ENCODE measurements at places on chromosomes 7 and 10.

DNA sequence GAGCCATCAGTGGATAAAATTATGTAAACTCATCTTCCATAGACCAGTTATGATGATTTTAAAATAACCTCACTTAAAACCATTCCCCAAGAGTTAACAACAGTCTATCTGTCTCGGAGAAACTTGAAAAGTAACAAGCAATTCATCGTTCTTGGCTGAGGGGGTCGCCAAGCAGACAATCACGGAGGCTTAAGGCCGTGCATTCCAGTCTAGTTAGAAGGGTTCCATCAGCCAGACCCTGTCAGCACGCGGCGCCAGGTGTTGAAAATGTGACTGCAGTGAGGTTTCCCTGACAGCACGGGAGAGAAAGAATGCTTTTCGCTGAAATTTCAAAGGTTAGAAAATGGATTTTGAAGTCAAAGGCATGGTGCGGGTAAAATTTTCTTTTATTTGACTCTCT, 1025.0 kb upstream of the CELF2 start:
- DNase-seq = peak; percentile 38

- DNase-seq = no peak
Observed at GRCh38 chr7:125020801-125021200, 91.2 kb upstream of the POT1 start.

GRCh38 chr7:41261080-41261479, 441.8 kb downstream of the INHBA start:
- no peak for DNase-seq

DNA sequence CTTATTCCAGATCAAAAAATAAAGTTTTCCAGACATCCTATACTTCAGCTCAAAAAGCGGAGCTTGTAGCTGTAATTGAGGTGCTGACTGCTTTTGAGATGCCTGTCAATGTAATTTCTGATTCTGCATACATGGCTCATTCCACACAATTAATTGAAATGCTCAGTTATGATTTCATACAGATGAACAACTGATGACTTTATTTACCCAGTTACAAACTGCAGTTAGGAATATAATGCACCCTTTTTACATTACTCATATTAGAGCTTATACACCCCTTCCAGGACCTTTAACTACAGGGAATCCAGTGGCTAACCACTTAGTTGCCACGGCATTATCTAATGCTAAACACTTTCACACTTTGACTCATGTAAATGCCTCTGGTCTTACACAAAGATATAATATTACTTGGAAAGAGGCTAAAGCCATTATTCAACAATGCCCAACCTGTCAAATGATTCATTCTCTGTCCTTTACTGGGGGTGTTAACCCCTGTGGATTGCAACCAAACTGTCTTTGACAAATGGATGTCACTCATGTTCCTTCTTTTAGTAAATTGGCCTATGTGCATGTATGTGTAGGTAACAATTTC, 147.3 kb downstream of the ZNF33B start:
- DNase-seq = no peak

- no peak for DNase-seq
Observed at GRCh38 chr7:147438216-147438615, 1152.3 kb upstream of the C7orf33 start.

DNA sequence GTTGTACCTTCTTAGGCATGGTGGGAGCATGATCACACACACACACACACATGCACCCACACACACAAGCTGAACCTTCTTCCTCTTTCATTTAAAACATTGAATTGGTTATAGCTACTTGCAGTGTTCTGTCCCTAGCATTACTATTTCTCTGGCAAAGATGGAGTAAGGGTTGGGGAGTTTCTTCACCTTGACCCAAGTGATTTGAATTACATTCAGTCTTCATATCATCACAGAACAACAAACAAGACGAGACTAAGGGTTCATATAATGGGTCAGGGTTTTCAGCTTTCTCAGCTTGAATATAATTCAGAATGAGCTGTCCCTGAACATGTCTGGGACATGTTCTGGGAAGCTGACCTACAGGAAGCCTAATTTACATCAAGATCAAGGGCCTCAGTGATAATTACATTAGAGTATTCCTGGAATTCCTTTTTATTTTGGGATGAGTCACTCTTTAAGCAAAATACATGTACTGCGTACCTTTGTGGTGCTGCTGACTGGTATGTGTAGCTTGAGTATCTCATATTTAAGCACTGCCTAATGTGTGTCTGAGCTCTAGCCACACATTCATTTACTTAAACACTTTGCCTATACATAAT, 213.5 kb upstream of the TMEM229A start:
- no peak for DNase-seq

DNA sequence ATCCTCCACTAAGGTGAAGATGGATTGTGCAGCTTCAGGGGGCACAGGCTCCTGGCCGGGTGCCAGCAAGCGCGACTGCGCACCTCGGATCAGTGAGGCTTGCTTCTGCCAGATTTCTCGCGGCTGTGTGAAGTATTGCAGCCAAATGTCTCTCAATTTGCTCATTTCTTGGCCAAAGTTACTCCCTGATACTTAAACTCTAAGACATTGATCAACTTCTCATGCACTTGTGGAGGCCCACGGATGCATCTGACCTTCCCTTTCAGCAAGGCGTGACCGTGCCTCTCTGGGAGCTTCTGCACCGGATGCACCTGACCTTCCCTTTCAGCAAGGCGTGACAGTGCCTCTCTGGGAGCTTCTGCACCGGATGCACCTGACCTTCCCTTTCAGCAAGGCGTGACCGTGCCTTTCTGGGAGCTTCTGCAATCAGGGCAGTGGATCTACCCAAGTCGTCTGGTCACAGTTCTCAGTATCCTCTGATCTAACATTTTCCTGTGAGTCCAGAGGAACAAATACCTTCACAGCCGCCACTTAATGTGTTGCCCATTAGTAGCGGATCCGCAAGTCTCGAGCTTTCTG, 248.3 kb downstream of the ADARB2 start:
- no peak for DNase-seq

- no peak for DNase-seq
Observed at GRCh38 chr7:101315336-101315735, 6.3 kb downstream of the IFT22 start.

DNA sequence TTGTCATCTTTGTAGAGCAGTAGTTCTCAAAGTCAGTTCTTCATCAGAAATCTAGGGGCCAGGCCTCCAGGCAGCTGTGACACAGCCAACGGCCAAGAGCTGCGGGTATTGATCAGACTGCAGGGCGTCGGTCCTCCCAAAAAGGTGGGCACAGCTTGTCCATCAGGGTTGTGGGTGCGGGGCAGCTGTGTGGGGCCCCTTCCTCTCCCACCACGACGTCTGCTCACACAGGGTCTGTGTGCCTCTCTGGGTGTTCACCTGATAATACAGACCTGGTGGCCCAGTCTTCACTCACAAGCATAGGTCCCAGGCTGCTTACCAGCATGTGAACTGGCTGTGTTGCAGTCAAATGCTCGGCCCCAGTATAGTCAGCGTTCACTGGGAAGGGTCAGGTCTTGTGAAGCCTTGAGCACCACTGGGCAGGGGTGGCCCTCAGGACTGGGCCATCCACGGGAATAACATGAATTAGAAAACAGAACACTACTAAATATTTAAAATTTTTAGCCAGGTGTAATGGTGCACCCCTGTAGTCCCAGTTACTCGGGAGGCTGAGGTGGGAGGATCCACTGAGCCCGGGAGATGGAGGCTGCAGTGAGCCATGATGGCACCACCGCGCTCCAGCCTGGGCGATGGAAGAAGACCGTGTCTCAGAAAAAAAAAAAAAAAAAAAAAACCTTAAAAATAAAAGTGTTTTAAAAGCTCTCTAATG, 102.8 kb upstream of the DIP2C start:
- no peak for DNase-seq

DNA sequence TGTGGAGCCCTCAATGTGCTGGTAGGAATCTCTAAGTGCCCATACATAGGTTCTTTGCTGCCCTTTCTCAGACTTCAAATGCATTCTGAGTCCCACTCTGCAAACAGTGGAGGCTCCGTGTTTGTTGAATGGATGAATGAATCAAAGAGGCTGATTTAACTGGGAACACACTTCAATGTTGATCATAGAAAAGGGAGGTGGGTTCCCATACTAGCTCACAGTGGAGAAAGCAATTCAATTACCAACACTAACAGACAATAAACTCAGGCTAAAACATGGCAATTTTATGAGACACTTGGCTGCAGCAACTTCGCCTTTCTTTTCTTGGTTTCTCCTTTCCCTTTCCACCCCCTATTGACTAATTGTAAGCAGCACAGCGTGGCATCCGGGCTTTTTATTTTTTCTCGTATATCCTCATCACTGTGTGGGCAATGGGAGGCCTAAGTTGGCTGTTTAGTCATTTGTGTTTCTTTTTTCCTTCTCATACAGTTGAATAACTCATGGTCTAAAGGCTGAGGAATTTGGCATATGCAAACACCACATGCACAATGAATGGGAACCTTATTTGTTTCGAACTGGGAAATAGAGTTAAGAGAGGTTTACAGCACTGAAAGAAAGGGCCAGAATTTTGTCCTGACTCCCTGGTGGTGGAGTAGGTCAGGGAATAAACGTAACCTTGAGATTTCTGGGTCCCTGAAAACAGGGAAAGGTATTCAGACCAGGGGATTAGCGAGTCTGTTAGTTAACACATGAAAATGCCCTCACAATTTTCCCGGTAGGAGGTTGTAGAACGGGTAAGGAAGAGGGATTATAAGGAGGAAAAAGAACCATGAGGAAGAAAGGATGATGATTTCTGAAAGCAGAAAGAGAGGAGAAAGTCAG, 858.5 kb downstream of the KCNMA1 start:
- DNase-seq = no peak

DNA sequence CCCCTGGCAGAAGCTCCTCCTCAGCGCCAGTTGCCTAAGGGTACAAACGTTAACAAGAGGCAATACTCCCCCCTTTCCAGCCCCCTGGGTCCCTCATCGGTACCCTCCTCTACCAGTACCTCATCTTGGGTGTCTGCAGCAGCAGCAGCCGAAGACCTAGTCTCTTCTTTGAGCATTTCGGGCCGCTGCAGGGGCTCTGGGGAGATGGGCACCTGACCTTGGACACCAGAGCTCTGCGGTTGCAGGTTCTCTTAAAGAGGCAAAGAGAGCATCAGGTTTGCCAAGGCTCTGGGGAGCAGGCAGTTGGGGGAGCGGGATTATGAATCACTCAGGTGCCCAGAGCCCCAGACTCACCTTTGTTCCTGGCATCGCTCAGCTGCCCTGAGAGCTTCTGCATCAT, 3.5 kb downstream of the FBXL15 start:
- DNase-seq = no peak

DNA sequence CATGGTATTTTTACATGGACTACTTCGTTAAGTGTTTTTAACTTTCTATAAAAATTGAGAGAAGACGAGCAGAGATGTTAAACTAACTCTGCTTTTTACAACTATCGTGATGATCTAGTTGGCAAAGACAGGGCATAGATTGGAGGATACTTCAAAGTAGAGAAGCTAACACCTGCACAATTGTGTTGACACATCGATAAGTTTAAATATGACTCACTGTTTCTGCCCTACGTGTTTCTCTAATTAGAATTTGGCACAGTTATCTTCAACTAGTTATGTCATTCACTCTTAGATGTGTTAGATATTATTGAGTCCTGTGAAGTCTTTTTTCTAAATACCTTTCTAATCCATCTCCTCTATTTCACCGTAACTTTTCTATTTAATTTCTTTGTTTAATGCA, 68.5 kb upstream of the FERD3L start:
- no peak for DNase-seq

- DNase-seq = no peak
Observed at GRCh38 chr7:92874567-92874966, 38.2 kb upstream of the CDK6 start.

- no peak for DNase-seq
Observed at GRCh38 chr7:95796617-95797016, 24.3 kb downstream of the DYNC1I1 start.

DNA sequence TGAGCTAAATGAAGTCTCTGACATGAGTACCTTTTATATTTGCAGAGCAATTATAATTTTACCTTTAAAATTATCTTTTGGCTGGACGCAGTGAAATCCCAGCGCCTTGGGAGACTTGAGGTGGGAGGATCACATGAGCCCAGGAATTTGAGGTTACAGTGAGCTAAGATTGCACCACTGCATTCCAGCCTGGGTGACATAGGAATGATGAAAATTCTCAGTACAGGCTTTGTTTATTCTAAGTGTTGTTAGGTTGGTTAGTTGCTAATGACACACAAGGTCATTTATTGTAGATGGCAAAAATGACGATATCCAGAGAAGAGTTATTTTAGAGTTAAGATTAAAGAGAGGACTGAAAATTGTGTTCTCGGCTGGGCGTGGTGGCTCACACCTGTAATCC, 87.6 kb downstream of the XRCC2 start:
- no peak for DNase-seq

DNA sequence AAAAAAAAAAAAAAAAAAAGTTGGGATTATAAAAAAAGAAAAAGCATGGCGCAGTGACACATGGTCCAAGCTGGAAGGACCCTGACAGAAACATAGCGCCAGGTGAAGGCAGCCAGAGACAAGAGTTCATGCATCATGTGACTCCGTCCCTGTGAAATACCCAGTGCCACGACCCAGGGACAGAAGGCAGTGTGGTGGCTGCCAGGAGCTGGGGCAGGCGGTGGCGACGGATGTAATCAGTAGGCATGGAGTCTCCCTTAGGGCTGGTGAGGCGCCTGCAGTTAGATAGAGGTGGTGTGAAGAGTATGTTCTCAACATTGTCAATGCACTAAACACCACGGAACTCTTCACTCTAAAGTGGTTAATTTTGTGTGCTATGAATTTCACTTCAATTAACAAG, 43.9 kb downstream of the STK32C start:
- DNase-seq = peak; percentile 37

DNA sequence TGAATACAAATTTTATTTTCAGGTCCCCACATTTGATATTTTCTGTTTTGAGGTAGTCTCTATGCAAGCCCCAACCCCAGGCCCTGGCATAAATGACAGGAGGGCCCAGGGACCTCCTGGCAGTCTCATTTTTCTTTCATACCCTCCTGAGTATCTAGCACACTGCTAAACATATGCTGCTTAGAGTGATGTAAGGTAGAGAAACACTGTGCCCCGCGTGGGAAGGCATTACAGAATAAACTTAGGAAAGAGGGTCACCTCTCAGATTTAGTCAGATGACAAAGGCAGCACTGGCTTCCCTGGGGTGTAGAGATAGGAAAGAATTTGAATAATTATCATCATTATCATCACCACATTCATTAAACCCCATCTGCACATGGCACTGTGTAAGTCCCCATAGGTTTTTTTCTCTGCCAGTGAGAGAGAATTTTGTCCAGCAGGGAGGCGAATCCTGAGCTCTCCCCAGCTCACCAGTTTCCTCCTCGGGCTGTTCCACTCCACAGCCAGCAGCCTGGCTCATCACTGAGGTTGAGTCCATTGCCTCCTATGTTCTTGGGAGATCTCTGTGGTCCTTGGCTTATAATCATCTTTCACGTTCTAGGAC, 507.3 kb upstream of the GALNT17 start:
- no peak for DNase-seq

GRCh38 chr7:26369593-26369992, 77.9 kb downstream of the SNX10 start:
- DNase-seq = no peak

- no peak for DNase-seq
Observed at GRCh38 chr7:113247198-113247597, 128.8 kb upstream of the SMIM30 start.
